Psoas muscle (tissue), 8 donors: ENCODE measurements at places on chromosomes 12 and 14. TPM values are rescaled to one million over a fixed set of nuclear protein-coding genes. Genes with fewer than 3 reads are reported as not detected.

DNA sequence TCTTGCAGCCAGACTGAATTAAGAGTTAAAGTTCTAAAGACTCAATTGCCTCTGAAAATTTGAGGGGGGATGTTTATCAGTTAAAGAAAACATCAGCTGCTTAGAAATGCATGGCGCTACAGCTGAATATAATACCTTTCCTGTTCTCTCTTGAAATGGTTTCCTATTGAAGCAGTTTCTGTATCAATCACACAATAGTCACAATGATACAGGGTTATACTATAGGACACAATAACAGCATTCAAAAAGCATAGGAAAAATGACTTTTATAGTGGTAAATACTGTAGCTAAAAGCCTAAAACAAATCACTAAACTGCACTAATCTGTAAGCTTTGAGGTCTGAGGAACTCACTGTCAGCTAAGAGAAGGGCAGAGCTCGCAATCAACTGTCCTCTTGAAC is 15.2 kb downstream of the MDGA2 start:
- H3K4me3 ChIP-seq = no peak overlapping the region
- no peak for DNase-seq
- no peaks in the 10 kb centered on the region for H3K27me3 ChIP-seq
- no peak overlapping the region for H3K27ac ChIP-seq

- DNase-seq = no peak
- H3K4me1 ChIP-seq = no peaks in the 10 kb centered on the region
- H3K4me3 ChIP-seq = peak within 1 kb of the TSS; percentile 15
- H3K36me3 ChIP-seq = no peaks in the 10 kb centered on the region
- H3K27me3 ChIP-seq = no peaks in the 10 kb centered on the region
- no peak within 1 kb of the TSS for H3K27ac ChIP-seq
Observed at GRCh38 chr12:10130042-10130441, at the start of gene CLEC7A. Gene CLEC7A, minus strand, starts transcription at chr12:10130199. Its CDS starts 117 bp downstream, at chr12:10130082.

DNA sequence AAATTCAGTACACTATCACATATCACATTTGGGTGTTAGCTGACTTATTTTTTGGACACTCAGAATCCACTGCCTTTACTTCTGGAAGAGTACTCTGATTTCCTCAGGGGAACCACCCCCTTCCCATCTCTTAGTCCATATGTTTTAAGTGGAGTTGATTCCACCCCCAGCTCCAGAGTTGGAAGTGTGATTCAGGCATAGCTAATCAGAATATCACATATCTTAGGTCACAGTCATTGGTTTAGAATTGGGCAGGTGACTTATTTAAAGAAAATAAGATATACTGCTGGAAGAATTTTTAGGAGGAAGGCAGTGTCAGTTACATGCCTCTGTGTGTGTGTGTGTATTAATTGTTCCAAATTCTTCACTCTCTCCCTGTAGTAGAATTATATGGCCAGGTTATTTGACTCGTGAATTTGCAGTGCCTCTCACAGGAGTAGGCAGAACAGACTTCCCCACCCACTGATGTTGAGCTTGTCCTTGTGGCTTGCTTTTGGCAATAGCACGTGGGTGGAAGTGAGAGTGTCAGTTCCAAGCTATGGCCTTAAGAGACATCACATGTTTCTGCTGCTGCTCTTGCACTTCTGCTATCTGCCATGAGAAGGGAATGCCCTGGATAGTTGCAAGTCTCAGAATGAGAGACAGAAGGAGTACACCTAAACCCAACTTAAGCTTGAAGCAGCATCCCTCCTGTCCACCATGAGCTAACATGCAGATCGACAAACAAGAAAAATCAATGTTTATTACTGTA is 6.4 kb upstream of the GAS2L3 start:
- H3K4me3 ChIP-seq = no peak overlapping the region
- H3K27me3 ChIP-seq = peaks cover 2% of the 10 kb centered on the region
- no peak overlapping the region for H3K27ac ChIP-seq
- no peaks in the 10 kb centered on the region for H3K4me1 ChIP-seq
- no peaks in the 10 kb centered on the region for H3K36me3 ChIP-seq

- H3K4me3 ChIP-seq = no peak overlapping the region
- no peaks in the 10 kb centered on the region for H3K36me3 ChIP-seq
- H3K27me3 ChIP-seq = no peaks in the 10 kb centered on the region
- H3K27ac ChIP-seq = no peak overlapping the region
Observed at GRCh38 chr12:47316609-47317049, 236.9 kb upstream of the AMIGO2 start.

Gene NFATC4
- total RNA-seq = 2.7 TPM

- no peak overlapping the region for H3K4me3 ChIP-seq
- H3K36me3 ChIP-seq = no peaks in the 10 kb centered on the region
- no peaks in the 10 kb centered on the region for H3K27me3 ChIP-seq
- DNase-seq = no peak
- no peaks in the 10 kb centered on the region for H3K4me1 ChIP-seq
Observed at GRCh38 chr14:101077481-101078074, 174.1 kb upstream of the RTL1 start.

Gene TMEM253
- 0.17 TPM for total RNA-seq

GRCh38 chr12:87383680-87384079 is 645.5 kb downstream of the C12orf50 start:
- DNase-seq = no peak
- no peaks in the 10 kb centered on the region for H3K4me1 ChIP-seq
- H3K4me3 ChIP-seq = no peak overlapping the region
- no peaks in the 10 kb centered on the region for H3K27me3 ChIP-seq
- no peak overlapping the region for H3K27ac ChIP-seq

DNA sequence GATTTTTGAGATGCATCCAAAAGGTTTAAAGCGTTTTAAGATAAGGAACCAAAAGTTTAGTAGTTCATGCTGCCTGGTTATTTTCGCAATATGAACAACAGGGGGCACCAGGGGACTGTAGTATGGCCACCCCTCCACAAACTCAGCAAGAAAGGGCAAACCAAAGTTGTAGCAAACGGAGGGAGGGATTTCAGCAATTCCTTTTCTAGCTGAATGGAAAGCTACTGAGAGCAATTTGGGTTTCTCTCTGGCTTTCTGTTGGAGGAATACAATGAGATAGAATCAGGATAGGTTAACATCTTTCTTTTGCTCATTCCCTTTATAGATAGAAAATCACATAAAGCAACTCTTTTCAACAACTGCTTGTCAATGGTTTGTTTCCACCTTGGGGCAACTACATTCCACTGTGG is 62.5 kb downstream of the DRAM1 start:
- H3K36me3 ChIP-seq = no peaks in the 10 kb centered on the region
- peak; percentile 25 for DNase-seq
- no peaks in the 10 kb centered on the region for H3K27me3 ChIP-seq
- H3K27ac ChIP-seq = peak overlapping the region; percentile 61
- no peaks in the 10 kb centered on the region for H3K4me1 ChIP-seq
